Activated CD8-positive, alpha-beta memory T cell treated with anti-CD3 and anti-CD28 coated beads for 24 hours (primary cell): ENCODE measurements at places on chromosomes 4 and X.

DNA sequence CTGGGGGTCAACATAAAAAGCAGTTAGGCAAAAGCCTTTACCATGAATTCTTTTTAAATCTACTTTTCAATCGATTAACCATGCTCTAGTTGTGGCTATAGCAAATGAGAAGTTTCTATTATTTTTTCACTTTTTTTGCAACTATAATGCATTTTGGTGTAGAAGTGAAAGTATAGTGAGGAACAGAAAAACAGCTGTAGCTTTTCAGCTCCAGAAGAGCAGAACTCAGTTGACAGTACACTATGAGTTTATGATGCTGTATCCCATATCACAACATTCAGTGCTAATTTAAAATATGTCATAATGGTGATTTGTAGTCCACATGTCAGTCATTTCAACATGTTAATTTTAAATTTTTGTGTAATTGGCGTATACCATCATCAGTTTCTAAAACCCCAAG, 8.7 kb upstream of the MUC7 start:
- DNase-seq = no peak

DNA sequence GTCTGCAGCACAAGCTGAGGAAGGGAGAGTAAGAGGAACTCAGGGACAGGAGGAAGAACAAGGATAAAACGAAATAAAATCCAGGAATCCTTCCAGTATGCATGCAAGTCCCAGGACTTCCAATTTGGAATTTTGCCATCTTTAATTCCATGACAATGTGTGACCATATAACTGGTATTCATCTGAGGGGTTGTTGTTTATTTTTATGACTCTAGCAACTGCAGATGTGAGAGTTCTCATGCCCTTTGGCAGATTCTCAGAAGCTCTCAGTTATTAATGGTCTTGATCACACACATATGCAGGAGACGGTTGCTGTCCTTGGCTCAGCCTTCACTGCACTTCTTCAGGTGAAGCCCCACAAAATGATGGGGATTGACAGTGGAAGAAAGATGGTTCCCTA, 148.2 kb downstream of the SMIM20 start:
- DNase-seq = no peak

DNA sequence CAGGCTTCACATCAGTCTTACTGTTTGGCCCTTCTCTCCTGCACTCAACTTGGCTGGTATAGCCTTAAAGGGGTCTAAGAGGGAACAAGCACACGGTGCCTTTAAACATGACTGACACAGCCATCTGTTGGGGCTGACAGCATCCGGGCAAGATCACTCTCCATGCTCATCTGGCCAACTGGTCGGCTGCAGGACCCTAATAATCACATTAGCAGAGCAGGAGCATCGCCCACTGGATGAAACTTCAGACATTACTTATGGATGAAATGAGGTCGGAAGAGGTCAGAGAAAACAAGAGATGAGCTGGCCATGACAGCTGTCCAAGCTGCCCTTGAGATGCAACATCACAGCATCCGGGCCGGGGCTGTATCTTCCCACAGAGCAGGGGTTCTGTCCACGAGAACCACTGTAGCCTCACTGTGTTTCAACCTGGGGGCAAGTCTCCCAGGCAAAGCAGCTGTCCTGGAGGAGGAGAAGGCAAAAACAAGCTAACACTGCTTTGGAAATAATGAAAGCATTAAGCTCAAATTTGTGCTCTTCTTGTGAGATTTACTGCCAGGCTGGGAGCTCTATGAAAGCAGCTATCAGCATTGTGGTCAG, 94.4 kb upstream of the TTC29 start:
- no peak for DNase-seq

GRCh38 chrX:13043138-13043537, 1.3 kb downstream of the FAM9C start:
- no peak for DNase-seq

DNA sequence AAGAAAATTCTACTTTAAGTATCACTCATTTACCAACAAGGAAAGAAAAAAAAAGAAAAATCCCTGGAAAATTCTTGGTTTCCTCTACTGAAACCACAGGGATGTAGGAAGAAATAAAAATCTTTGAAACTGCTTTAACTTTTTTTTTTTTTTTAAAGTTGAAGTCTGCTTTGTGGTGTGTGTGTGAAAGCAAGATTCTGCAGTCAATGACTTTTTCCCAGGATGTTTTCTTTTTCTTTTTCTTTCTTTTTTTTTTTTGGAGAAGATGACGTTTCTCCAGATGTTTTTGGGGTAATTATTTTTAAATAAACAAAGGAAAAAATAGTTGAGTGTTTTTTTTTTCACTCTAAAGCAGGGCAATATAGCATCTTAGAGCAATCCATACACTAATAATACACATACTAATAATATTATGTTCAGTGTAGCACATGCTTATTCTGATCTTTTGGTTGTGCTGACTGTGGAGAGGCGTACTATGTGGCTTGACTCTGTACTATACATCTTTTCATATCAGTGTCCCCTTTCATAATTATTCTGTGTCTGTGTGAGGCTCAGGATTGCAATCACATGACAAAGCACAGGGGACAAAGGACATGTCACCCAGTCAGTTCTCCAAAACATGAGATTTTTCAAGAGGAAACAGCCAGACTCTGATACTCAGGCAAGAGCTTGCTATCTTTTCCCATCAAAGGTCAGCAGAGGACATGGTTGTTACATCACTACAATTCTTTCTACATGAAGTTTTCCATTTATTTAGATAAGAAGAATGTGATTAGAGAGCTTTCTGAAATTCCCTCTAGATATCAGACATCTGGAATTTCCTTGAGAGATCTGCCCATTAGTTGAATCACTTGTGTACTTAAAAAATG, 111.0 kb downstream of the PDE5A start:
- DNase-seq = no peak

GRCh38 chr4:122052677-122053076, 99.5 kb upstream of the BLTP1 start:
- no peak for DNase-seq

- DNase-seq = no peak
These were observed 71.5 kb downstream of the SORBS2 start for GRCh38 chr4:185740471-185740873.

GRCh38 chr4:151204925-151205524, 71.9 kb upstream of the PRSS48 start:
- DNase-seq = no peak

GRCh38 chrX:3526731-3527130, 180.3 kb upstream of the MXRA5 start:
- no peak for DNase-seq

DNA sequence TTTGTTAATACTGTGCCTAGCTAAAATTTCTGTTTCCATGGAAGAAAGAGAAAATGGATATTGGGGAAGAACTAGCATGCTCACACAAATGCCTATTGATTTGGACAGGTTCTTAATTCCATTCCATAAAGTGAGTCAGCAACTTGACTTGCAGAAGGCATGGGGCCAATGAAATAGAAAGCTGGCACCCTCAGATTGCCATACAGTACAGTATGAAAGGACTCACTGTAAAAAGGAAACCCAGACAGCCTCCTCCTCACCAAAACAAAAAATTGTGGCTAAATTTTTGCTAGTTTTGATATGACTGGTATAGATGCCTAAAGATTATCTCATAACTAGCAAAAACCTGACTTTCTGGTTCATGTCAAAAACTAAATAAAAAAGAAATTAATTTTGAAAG, 11.2 kb upstream of the TAB3 start:
- DNase-seq = no peak

- no peak for DNase-seq
These were observed 20.5 kb downstream of the MAOB start for GRCh38 chrX:43861750-43862149.

DNA sequence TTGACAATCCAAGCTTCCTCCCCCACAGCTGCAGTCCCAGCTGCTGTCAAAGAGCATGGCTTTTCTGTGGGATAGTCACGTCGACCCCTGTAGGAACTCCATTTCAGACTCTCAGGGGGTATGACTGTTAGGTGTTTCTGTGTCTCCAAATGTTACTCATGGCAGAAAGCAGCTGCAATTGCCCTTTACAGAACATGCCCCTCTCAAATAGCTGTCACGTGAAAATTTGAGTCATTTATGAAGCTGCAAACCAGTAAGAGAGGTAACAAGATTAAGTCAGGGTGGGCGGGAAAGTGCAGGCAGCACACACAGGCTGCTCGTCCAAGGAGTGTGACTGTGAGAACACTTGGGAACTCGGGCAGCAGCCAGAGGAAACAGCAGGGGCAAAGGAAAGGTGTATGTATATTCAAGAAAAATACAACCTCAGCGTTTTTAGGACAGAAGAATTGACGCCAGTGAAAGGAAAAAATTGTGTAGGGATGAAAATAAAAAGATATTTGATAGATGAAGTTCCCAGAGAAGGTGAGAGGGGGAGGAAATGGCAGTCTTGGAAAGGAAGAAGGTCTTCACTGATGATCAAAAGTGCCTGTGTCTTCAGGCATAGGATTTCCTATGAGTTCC, 66.5 kb upstream of the TMEM184C start:
- DNase-seq = no peak

GRCh38 chr4:161364681-161365080, 799.1 kb downstream of the FSTL5 start:
- no peak for DNase-seq

DNA sequence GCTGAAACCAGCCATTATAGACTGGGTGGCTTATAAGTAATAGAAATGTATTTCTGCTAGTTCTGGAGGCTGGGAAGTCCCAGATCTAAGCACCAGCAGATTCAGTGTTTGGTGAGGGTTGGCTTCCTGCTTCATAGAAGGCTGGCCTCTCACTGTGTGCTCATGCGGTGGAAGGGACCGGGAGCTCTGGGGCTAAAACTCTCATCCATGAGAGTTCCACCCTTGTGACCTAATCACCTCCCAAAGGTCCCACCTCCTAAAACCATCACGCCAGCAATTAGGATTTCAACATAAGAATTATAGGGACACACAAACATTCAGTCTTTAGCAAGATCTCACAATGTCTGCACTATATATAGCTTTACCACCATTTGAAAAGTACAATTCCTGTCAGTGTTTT, 215.2 kb downstream of the CBR4 start:
- no peak for DNase-seq

DNA sequence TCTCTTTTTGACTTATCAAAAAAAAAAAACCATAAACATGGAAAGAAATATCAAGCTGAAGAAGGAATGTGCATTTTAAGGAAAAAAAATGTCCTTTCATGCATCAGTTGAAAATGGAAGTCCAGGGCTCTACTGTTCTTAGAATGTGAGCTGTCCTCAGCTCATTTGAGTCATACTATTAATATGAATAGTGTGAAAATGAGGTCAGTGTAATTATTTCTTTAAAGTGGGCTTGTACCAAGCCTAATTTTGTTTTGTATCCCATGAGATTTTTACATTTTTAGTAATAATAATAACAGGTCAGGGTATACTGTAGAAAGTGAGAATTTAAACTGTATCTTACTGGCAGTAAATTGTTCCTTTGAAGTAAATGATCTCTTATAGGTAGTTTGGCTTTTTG, 148.5 kb downstream of the NAA11 start:
- DNase-seq = no peak

DNA sequence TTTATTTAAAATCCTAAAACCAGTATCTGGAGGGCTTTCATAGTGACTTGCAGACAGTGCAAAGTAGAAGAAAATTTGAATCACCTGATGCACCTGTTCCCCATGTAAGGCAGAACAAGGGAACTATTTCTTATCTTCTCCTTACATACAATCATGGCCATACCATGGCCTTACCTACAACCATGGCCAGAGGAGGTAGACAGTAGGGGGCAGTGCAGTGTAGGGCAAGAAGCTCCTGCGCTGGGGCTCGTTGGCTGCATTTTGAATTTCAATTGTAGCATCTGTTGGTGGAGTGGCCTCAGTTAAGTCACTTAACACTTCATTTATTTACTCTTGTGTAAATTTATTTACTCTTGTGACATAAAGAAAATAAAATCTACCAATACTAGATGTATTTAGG, 33.0 kb downstream of the GALNTL6 start:
- no peak for DNase-seq

- DNase-seq = no peak
These were observed 364.6 kb upstream of the FAT1 start for GRCh38 chr4:187088070-187088799.

- no peak for DNase-seq
These were observed 107.9 kb downstream of the CPEB2 start for GRCh38 chr4:15110120-15110571.

- peak; percentile 13 for DNase-seq
These were observed 28.2 kb upstream of the APLN start for GRCh38 chrX:129682979-129683378.

DNA sequence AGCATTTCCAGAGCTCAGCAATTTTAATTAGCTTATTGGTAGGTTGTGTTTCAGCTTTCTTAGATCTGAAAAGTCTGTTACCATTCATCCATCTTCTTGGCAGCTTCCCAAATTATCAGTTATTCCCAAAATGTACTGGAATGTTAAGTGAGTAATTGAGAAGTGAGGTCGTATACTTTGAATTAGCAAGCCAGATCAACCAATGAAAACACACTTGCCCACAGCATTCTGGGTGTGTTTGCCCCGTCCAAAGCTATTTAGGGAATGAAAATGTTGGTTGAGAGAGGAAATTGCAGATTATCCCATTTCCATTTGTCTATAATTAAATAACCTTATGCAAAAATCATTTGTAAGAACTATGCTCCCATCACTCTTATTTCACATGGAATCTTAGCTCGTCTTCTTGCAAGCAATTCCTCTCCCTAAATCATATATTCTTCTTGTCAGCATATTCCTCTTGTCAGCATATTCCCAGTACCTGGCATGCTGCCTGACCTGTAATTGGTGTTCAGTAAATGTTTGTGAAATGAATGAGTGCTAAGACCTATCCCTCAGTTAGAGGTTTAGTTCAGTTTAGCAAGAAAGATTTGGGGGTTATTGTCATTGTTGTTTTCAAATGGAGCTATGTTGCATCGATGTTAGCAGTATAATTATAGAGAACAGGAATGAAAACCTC, 23.3 kb upstream of the ANTXR2 start:
- DNase-seq = no peak

- DNase-seq = no peak
These were observed 7.4 kb upstream of the TNIP2 start for GRCh38 chr4:2763511-2763967.

DNA sequence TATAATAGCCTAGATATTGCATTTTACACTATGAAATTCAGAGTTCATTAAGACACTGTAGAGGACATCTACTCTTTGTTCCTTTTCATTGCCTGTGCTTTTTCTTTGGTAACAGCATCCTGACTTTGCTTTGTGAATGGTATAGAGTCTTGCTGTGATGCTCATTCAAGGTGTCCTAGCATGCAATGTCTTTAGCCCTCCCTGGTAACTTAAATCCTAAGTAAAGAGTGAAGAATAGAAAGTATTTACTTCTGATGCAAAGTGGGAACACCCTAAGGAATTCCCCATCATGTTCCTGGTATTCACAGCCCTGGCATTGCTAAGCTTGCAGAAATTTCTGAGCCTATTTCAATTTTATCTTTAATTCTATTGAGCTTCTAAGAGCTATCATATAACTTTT, 400.1 kb downstream of the FAT4 start:
- no peak for DNase-seq

DNA sequence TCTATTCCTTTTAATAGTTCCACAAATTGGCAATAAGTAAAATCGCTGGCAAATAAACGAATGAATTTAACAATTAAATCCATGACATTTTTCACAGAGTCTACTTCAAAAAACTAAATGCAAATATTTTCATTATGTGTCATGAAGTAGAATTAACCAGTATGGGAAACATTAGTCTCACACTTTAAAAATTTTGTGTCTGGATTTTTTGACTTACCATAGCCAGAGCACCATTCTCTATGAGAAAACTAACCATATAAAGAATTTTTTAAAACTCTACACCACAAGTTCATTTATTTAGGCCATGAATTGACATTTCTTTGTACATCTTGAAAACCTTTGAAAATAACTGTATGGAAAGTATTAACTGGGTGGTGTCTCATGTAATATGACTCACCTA, 41.2 kb downstream of the PRDM5 start:
- DNase-seq = no peak
